ENCODE measurements at places on chromosomes 4 and X. TPM values are rescaled to one million over a fixed set of nuclear protein-coding genes. Genes with fewer than 3 reads are reported as not detected.

CXCL5 gene
- 0.11 TPM for total RNA-seq

CT45A6 gene
- total RNA-seq, result not detected

MBNL3 gene
- 44.1 TPM for total RNA-seq

TMPRSS11E gene
- 34.7 TPM for total RNA-seq

UGT2B11 gene
- not detected for total RNA-seq

POU3F4 gene
- total RNA-seq, result not detected

NAP1L3 gene
- 25.2 TPM for total RNA-seq

ESX1 gene
- total RNA-seq, result not detected

CDKL2 gene
- 0.90 TPM for total RNA-seq

ADGRL3 gene
- 70.1 TPM for total RNA-seq

NXF2 gene
- total RNA-seq, result not detected

OCIAD2 gene
- 5.9 TPM for total RNA-seq

PLAC8 gene
- total RNA-seq, result 4.0 TPM

PLA2G12A gene
- 26.6 TPM for total RNA-seq

AWAT2 gene
- total RNA-seq, result not detected

FAM120C gene
- total RNA-seq, result 9.0 TPM

RRH gene
- 0.16 TPM for total RNA-seq

PNMA6F gene
- total RNA-seq, result not detected

ASMT gene
- 0.32 TPM for total RNA-seq

PROM1 gene
- 30.5 TPM for total RNA-seq

CD40LG gene
- not detected for total RNA-seq

NDP gene
- total RNA-seq, result 2.5 TPM

P2RY8 gene
- 0.26 TPM for total RNA-seq

CFAP299 gene
- total RNA-seq, result not detected

All from urinary bladder (tissue), 4 donors.